ENCODE measurements at places on chromosomes 12 and 14.

- DNase-seq: no peak
Observed at GRCh38 chr14:50030036-50030435, 86.3 kb downstream of the VCPKMT start.

DNA sequence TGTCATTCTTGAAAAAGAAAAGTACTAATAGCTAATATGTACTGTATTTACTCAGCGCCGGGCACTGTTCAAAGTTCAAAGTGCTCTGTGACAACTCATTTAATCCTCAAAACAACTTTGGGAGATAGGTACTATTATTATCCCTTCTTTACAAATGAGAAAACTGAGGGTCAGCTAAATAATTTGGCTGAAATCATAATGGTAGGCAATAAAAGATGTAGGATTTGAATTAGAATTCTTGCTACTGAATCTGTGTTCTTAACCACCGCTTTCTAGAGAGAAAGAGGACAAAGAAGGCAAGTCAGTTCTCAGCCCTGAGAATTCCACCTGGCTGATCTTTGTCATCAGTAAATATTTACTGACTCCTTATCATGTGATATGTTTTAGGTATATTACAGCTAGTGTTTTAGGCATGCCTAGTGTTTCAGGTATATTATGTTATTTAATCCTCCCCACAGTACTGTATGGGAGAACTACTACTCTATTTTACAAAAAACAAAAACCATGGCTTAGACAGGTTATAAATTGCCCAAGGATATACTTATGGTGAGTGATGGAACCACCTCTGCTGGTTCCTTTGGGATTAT, 205.7 kb upstream of the GZMB start:
- no peak for DNase-seq

DNA sequence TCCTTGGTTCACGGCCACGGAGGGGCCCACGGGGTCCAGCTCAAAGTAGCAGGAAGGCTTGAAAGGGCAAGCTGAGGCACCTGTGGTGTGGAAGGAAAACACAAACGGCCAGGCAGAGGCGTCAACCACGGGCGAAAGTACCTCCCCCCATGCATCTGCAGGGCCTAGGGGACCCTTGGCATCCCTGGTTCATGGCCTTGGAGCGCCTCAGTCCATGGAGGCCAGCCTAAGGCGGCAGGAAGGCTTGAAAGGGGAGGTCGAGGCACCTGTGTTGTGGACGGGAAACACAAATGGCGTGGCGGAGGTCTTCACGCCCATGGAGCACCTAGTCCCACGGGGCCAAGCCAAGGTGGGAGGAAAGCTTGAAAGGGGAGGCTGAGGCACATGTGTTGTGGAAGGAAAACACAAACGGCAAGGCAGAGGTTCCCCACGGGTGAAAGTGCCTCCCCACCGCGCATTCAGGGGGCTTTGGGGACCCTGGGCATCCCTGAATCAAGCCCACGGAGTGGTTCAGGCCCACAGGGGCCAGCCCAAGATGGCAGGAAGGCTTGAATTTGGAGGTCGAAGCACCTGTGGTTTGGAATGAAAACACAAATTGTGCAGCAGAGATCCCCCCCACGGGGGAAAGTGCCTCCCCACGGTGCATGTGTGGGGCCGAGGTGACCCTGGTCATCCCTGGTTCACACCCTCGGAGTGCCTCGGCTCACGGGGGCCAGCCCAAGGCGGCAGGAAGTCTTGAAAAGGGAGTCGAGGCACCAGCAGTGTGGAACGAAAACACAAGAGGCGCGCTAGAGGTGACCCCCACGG, 380.8 kb downstream of the ALG10 start:
- no peak for DNase-seq

GRCh38 chr14:27863166-27863565, 903.4 kb upstream of the FOXG1 start:
- DNase-seq: no peak

DNA sequence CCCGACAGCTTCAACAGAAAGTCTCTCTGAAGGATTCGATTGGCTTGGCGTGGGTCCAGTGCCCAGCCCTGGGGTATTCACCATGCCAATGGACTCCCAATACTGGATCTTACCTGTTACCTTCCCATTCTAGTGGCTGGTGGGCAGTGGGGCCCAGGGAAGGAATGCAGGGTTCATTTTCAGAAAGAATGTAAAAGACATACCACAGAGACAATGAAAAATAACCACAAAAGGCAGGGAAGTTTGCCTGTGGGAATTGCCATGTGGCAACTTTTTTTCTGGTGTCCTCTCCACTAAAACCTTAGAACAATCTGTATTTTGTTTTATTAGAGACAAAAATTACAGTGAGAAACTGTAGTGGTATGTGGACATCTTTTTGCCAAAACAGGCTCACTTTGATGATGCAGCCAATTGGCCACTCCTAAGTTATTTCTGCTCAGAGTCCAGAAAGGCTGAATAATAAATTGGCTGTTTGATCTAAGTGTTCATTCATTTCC, 55.2 kb downstream of the PTGER2 start:
- DNase-seq: no peak

- no peak for DNase-seq
Observed at GRCh38 chr12:76698966-76699365, 64.9 kb upstream of the ZDHHC17 start.

DNA sequence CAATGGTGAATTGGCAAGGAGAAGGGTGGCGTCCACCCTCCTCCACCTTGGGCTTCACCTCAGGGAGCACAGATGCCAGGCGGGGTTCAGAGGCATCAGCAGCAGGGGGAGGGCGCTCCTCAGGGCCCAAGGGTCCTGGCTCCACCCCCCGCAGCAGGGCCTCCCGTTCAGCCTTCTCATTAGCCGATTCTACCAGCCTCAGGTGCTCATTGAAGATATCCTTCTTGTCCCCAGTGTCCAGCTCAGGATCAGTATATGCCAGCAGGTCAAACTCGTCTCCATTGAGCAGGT, 19.3 kb upstream of the PRKAG1 start:
- no peak for DNase-seq

DNA sequence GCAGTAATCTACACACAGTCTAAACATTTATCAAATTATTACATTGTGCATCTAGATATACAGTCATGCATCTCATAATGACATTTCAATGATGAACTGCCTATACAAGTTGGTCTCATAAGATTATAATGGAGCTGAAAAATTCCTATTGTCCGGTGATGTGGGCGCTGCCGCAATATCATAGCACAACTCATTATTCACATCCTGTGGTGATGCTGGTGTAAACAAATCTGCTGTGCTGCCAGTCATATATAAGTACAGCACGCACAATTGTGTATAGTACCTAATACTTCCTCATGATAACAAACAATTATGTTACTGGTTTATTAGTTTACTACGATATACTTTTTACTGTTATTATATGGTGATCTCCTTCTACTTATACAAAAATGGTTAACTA, 768.8 kb upstream of the NOVA1 start:
- no peak for DNase-seq

GRCh38 chr12:104482113-104482512, 25.4 kb downstream of the CHST11 start:
- DNase-seq: no peak

- no peak for DNase-seq
Observed at GRCh38 chr14:36514278-36515104, 5.5 kb downstream of the NKX2-1 start.

DNA sequence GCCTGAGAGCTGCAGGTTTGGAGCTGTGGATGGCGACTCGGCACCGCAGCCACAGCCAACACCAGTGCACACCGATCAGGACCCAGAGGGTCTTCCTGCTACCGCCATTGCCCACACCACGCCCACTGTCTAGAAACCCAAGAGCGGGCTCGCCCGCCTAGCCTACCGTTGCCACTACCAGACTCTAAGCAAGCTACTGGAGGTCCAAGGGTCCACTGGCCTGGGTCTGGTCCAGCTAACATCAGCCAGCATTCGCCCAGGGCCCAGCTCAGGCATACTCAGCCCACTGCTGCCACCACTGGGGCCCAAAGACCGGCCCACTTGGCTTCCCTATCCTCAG, 30.5 kb upstream of the MON2 start:
- DNase-seq: no peak

- DNase-seq: peak; percentile 73
Observed at GRCh38 chr12:45991284-45992249, 1.2 kb upstream of the SCAF11 start.

- no peak for DNase-seq
Observed at GRCh38 chr12:26188127-26188526, 7.2 kb upstream of the SSPN start.

DNA sequence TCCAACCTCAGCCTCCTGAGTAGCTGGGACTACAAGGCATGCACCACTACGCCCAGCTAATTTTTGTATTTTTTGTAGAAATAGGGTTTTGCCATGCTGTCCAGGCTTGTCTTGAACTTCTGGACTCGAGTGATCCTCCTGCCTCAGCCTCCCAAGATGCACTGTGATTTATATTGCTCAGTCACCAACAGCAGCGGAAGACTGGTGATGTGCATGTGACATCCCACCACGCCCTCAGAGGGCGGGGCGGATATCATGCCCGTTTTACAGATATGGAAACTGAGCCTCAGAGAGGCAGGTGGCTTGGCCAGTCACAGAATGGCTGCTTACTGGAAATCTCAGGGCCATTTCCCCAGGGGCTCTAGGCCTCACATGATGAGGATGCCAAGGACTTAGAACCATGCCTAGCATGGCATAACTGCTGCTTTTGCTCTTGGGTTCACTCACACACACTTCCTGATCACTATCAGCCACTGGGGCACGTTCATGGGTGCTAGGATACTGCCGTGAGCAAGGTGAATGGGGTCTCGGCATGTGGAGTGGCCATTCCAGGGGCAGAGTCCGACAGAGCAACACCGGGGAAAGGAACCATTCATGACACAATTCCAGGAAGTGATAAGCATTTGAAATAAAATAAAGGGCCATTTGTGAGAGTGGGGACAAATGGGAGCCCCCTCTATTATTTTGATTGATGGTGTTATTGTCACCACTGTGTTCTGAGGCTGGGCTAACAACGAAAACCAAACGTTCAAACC, 31.9 kb downstream of the RBM19 start:
- DNase-seq: no peak

- no peak for DNase-seq
Observed at GRCh38 chr14:57297852-57298251, 29.1 kb downstream of the AP5M1 start.

DNA sequence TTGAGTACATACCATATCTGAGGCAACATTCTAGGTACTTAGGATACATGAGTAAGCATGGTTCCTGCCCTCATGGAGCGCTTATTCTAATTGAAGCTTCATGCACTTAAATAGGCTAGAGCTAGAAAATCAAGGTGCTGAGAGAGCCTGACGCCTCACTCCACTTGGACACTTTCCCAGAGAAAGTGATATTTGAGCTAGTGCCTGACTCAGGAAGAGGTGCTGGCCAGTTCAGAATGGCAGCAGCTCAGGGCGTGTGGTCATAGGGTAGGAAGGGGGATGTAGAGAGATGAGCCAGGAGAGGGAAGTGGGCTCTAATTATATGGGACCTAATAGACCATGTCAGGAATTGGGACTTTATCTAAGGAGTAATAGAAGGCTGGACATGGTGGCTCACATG, 33.3 kb downstream of the TULP3 start:
- no peak for DNase-seq

DNA sequence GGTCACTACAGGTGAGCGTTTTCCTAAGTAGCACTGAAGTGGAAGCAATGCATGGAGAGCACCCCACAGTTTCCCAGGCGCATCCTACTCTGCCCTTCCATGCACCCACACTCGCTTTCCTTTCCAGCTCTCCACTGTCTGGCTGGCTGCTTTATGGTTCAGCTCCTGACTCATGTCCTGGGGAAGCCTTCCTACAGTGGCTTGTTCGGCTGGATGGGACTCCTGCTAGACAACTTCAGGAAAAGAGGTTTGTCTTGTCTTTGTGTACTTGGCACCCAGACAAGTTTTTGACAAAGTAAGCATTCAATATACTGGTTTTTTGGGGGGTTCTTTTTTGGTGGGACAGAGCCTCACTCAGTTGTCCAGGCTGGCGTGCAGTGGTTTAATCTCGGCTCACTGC, 21.6 kb downstream of the PPM1H start:
- DNase-seq: no peak

DNA sequence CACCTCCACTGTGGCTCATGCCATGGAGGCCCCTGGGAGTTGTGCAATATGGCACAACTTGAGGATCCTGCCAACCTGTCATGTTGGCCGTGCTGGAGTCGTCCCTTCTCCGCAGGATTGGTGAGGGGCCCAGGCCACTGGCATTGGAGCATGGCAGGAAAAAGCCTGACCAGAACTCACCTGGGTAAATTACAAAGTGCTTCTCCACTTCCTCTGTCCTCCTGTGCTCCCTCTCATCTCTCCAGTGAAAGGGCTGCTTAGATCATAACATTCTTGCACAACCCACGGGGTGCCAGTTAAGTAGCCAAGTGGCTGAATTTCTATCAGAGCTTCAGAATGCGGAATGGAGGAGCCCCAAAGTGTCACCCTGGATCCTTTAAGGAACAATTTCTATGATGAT, 381.0 kb downstream of the DPF3 start:
- no peak for DNase-seq

DNA sequence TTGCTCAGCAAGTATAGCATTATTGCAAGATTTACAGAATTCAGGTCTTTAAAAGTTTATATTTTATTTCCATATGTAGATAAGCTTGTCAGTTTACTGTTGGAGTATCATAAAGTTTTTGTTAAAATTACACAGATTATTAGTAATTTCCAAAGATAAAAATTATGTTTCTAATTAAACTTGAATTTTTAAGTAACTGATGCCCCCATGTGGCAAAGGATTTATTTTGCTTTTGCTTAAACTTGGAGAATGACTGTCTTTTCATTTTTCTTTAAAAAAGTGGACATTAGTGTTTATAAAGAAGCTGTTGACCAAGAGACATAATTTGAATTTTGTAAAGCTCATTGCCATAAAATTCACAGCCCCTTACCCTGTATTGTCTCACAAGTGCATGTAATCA, 45.8 kb downstream of the ETNK1 start:
- DNase-seq: no peak

DNA sequence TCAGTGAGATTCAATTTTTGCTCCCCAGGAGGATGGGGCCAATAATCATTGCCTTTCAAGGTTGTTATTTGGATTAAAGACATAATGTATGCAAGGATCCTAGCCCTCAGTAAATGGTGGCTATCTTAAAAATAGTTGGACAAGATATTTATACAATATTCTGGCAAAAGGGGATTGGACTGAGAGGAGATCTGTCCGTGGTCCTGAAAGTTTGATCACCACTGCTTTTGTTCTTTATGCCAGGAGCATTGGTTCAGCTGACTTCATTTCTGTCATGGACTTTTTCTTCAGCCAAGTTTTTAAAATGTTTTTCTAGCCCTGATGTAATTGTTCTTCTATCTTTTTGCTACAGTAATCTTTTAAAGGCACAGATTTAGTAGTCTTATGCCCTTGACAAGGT, 70.2 kb upstream of the TCL1A start:
- DNase-seq: no peak

Data from midbrain (tissue), 1 donor.